ENCODE measurements at places on chromosomes 7 and 10. TPM values are rescaled to one million over a fixed set of nuclear protein-coding genes. Genes with fewer than 3 reads are reported as not detected.

DNA sequence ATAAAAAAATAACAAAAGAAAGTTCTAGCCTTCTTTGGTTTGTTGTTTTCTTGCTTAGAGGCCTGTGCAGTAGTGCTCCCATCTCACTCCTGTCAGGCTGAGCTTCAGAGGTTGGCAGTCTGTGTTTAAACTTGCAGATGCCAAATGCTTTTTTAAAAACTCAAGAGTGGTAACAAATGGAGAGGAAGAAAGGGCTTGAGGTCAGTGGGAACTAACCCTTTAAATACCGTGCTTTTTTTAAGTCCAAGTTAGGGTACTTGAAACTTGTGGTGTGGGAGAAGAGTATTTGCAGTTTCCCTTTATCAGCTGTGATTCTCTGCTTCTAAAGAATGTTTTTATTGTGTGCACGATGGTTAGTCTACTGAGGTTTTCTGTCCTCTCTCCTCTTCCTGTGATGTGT is 29.4 kb downstream of the ZRANB1 start:
- DNase-seq = no peak
- H3K36me3 ChIP-seq = peaks cover 27% of the 10 kb centered on the region
- no peaks in the 10 kb centered on the region for H3K27me3 ChIP-seq
- no peak overlapping the region for H3K4me3 ChIP-seq

Gene ITGB8
- total RNA-seq = 9.9 TPM

Gene TMEM176A
- total RNA-seq = not detected

Gene MMP21
- not detected for total RNA-seq

GRCh38 chr7:102018876-102019275 is 201.4 kb downstream of the CUX1 start:
- no peak overlapping the region for H3K27ac ChIP-seq
- no peak overlapping the region for H3K4me3 ChIP-seq
- no peaks in the 10 kb centered on the region for H3K27me3 ChIP-seq
- H3K36me3 ChIP-seq = no peaks in the 10 kb centered on the region

Measured in GM23248 (cell line).